ENCODE measurements at places on chromosomes 2 and 18.
A peak's percentile ranks its signal among the peaks of the same experiment; 100 is the strongest.

GRCh38 chr2:96913117-96913397 lies 43.2 kb upstream of the SEMA4C start:
- no peak for DNase-seq

DNA sequence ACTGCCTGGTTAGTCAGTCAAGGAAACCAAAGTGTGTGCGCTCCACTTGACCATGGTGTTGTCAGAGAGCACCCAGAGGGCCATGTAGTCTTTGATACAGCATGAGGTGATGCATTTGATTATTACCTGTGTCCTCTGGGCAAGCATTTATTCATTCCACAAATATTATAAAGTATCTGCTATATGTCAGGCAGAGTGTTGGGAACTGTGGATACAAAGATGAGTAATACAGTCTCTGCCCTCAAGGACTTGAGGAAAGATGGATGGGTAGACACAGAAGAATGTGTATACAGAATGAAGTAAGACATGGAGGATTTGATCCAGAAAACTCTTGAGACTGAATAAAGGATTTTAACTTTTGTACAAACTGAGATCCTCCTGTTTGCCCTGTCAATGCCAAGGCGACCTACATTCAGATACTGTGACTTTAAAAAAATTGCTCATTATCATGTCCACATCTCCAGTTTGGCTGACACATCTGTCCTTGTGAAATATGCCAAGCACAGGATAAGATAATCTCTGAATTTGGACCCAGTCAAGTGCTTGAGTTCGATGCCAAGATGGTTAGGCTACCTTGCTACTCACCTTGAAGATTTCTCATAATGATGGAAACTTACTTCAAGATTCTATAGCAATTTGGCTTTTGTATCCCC lies 50.8 kb downstream of the ACYP2 start:
- DNase-seq: no peak

DNA sequence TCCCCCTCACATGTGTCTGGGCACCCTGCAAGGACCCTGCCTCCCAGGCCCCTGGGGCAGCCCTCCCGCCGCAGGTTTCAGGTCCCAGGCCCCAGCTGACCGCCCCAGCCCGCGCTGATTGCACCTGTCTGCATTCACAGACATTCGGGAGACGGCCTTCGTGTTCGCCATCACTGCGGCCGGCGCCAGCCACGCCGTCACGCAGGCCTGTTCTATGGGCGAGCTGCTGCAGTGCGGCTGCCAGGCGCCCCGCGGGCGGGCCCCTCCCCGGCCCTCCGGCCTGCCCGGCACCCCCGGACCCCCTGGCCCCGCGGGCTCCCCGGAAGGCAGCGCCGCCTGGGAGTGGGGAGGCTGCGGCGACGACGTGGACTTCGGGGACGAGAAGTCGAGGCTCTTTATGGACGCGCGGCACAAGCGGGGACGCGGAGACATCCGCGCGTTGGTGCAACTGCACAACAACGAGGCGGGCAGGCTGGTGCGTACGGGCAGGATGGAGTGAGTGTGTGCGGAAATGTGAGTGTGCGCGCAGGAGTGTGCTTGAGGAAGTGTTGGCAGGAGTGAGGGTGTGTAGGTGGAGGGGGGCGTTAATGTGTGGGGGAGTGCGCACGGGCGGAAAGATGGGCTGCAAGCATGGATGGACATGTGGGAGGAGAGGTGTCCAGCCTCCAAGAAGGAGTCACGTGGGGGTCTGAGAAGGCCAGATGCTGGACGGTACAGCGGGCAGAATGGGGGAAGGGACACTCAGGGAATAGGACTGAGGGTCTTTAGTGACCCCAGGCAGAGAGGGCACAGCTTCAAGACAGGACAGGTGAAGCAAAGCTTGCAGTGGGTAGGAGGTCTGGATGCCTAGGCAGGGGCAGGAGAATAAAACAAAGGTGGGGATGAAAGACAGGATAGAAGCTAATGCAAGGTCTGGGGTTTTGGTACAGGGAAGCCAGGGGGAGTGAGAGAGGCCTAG lies 9.0 kb upstream of the WNT10A start:
- no peak for DNase-seq

DNA sequence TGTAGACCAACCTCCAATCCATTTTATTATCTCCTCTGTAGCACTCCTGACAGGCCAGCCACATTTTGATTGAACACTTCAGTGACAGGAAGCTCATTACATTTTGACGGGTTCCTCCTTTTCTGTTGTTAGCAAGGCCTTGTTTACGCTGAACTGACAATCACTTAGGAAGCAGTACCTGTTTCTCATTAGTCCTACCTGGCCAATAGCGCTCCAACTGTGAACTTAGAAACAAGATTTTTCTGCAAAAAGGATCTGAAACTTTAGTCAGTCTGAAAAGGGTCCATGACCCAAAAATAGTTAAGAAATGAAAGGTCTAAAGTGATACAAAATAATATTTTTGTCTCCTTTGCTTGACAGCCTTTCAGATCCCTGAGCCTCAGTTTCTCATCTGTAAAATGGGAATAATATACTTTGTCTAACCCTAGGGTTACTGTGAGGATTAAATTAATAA lies 119.6 kb upstream of the MSTN start:
- no peak for DNase-seq

- peak; percentile 82 for DNase-seq
These were observed 4.7 kb upstream of the STAMBP start for GRCh38 chr2:73823916-73824523.

DNA sequence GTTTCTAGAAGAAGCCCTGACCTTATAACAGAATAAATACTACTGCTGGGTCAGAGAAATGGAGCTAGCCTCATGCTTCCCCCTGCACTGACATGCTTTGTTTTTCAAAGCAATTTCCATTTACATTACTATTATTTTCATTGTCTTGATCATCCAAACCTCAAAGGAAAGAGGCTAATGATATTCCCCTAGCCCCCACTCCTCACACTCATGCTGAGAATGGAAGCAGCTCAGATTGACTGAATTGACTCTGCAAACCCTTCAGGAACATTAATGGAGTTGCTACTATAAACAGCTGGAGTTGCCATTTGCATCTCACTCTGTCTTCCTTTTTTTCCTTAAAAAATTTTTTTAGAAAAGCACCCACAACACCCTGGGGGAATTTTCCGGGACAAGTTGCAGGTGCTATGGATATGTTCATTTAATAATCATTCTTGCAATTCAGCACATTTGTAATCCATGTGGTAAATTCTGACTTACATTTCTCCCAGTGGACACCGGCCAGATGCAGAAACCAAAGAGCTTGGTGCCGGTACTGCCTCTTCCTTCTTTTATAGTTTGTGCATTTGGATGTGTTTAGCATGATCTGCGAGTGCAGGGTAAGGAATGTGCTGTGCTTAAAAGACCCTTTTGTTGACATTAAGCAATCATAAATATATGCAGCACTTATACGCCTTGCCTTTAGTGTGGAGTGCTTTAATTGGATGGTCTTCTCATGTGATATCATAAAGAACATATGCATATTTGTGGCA lies 103.3 kb upstream of the OSR1 start:
- no peak for DNase-seq

- no peak for DNase-seq
These were observed 205.9 kb downstream of the PTGR3 start for GRCh38 chr18:75003039-75003438.

DNA sequence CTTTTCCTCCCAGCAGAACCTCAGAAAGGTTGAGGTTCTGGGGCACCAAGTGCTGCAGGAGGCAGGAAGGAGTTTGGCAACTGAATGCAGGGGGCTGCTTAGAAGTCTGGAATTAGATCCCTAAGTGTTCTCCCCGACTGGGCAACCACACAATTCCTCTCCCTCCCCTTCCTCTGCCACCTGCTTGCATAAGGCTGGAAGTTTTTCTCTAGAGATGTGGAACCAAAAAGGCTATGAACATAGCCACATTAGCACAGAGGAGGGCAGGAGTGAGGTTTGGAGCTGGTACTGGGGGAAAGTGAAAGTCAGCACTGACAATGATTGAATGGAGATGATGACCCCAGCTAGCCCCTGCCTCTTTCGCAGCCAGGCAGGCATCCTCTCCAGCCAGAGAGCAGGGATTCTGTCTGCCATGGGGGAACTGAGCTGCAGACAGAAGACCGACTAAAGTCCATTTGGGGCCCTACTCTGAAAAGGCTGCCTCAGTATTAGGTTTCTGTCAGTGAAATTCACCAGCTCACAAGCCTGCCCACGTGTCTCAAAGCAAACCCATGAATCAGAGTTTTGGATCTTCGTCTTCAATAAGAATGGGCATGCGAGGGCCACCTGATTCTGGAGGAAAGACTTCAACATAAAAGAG lies 87.9 kb upstream of the ITGA6 start:
- DNase-seq: peak; percentile 41

DNA sequence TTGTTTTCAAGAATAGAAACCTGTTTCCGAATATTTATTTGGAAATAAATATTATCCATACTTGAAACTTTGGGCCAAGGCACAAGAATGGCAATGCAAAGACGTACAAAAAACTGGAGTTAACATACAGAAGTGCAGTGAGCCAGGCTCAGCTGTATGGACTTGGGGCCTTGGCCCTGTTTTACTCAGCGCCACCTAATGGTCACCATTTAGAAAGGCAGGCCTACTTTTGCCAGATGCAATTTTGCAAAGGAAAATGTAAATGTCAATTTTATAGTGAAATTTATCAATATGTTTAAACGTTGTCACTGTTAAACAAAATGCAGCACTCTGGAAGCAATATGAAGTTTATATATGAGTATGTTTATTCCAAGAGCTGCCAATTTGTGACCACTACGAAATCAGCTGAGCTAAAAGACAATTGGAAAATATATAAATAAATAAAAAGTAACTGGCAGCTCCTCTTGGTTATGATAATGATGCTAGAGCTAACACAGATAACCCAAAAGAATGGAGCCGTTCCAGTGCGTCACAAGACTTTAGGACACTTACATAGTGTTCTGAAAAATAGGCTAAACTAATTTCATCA lies 155.0 kb downstream of the ARHGAP15 start:
- DNase-seq: peak; percentile 49

DNA sequence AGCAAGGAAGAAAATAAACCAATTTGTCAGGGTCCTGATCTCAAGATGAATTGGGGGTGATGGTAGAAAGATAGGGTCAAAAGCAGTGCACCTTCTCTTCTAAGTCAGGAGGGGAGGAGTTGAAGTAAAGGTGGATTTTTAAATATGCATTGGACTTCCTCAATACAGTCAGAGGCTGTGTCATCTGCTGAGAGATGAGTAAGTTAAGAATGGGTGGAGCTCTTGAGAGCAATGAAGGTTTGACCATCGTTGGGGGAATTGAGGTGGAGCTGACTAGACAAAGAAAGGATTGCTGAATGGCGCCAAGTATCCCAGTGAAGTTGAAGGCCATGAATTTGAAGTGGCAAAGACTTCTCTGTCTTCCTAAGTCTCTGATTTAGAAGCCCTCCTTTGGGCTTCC lies 18.4 kb upstream of the CPO start:
- DNase-seq: no peak

GRCh38 chr2:38586931-38587330 lies 15.8 kb downstream of the HNRNPLL start:
- no peak for DNase-seq

- DNase-seq: no peak
These were observed 78.8 kb downstream of the TET3 start for GRCh38 chr2:74063486-74063885.

DNA sequence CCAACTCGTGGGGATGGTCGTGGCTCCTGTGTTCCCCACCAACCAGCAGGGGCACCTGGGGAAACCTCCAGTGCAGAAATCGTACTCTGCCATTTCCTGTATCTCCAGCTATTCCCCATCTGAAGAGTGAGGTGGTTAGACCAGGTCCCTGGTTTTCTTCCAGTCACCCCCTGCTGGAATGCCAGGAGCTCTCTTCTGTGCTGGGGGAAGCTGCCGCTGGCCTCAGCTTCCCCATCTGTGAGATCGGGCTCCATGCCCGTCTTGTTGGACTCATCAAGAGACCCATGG lies 119.7 kb downstream of the INHBB start:
- no peak for DNase-seq

DNA sequence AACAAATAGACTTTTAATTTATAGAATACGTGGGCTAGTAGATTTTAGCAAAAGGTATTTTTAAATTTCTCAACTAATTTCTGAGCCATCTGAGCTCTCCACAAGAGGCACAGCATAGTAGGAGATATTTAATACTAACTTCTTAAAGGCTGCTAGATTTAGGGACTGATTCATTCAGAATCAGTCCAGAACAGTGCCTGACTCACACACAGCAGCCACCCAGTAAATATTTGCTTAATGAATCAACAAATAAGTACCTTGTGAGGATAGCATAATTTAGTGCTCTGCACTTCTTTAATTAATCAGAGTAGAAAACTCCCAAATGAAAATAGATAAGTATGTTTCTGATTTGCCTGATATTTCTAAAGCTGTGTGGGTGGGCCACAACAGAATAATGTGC lies 35.6 kb upstream of the SYT4 start:
- peak; percentile 3 for DNase-seq

GRCh38 chr18:58632552-58632951 lies 3.7 kb upstream of the ALPK2 start:
- no peak for DNase-seq

GRCh38 chr2:69771461-69771860 lies 29.5 kb downstream of the ANXA4 start:
- DNase-seq: no peak

DNA sequence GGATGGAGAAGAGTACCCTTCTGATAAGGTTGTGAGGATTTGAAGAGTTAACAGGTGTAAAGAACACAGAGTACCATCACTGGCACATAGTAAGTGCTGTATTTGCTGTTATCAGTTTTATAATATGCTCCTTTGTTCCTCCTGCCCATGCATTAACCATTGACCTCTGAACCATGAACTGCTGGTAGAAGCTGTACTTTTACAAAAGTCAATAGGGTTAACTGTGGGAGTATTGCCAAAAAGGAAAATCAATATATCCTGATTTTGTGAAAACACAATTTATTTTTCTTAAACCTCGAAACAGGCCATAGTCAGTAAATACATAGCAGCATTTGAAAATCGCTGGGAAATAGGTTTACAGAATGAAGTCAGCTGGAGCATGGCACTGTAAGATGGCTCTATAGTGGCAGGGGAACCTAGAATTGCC lies 18.9 kb upstream of the ACAA2 start:
- DNase-seq: no peak

GRCh38 chr2:108023776-108024175 lies 37.5 kb downstream of the SLC5A7 start:
- no peak for DNase-seq

DNA sequence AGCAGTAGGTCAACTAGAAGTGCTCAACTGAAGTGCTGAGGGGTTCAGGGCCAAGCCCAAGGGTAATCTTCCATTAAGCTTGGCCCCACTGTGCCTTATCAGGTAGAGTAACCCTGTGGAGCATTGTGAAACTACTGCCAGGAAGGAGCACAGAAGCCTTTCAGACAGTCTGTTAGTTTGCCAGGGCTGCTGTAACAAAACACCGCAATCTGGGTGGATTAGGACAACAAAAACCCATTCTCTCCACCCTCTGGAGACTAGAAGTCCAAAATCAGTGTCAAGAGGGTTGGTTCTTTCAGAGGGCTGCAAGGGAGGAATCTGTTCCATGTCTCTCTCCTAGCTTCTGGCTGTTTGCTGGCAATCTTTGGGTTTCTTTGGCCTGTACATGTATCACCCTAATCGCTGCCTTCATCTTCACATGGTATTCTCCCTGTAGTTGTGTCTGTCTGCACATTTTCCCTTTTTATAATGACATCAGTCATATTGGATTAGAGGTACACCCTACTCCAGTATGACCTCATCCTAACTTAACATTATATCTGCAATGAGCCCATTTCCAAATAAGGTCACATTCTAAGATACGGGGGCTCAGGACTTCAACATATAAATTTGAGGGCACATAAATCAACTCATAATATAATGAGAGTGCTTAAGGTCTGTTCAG lies 21.2 kb downstream of the VIT start:
- DNase-seq: no peak

- no peak for DNase-seq
These were observed 226.2 kb upstream of the ZSWIM2 start for GRCh38 chr2:187075199-187075635.

Measured in HT-29 (cell line).